Stimulated activated CD8-positive, alpha-beta memory T cell treated with anti-CD3 and anti-CD28 coated beads, Interleukin-2, amount 100 ng/mL, for 1 hour (primary cell): ENCODE measurements at places on chromosomes 6 and 20.

GRCh38 chr20:57244221-57244585 is 22.2 kb downstream of the BMP7 start:
- DNase-seq: no peak

DNA sequence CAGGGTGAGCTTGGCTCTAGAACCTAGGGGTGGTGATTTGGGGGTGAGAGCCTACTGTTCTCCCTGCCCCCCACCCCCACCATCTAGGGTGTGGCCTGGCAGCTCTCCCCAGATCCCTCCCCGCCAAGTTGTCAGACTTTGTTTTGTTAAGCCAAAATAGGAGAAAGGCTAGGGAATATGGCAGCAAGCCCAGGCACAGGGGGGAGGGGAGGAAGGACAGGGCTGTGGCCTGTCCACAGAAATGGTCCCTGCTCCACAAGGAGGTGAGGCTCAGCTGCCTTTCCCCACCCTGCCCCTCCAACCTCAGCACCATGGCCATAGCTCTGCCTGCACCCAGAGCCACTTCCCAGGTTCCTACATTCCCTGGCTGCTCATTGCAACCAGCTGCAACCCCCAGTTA is 17.2 kb downstream of the SCUBE3 start:
- no peak for DNase-seq

DNA sequence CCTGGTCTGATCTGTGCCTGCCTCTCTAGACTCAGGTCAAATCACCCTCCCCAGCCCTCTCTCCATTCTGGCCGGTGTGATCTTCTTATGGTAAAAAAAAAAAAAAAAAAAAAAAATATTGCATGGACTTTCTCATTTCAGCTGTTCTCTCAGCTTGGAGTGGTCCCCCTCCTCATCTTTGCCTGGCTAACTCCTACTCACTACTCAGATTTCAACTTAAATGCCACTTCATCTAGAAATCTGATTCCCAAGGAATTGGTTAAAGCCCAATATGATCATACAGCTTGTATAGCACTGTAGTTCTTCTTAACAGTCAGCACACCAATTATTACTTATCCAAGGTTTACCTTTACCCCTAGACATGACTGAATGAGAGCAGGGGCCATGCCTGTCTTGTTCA is 105.9 kb upstream of the CARMIL1 start:
- DNase-seq: no peak

DNA sequence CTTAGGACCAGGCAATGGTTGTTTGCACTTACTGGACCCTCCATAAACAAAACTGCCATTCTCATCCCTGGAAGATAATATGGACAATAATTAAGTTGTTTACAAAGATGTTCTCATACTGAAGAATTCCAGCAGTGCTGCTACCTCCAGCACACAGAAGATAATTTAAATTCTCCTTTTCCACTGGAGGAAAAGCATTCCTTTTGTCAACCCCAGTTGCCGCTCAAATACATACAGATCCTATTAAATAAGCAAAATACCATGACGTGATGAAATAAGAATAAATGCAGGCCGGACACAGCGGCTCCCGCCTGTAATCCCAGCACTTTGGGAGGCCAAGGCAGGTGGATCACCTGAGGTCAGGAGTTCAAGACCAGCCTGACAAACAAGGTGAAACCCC is 54.5 kb upstream of the IPCEF1 start:
- no peak for DNase-seq

DNA sequence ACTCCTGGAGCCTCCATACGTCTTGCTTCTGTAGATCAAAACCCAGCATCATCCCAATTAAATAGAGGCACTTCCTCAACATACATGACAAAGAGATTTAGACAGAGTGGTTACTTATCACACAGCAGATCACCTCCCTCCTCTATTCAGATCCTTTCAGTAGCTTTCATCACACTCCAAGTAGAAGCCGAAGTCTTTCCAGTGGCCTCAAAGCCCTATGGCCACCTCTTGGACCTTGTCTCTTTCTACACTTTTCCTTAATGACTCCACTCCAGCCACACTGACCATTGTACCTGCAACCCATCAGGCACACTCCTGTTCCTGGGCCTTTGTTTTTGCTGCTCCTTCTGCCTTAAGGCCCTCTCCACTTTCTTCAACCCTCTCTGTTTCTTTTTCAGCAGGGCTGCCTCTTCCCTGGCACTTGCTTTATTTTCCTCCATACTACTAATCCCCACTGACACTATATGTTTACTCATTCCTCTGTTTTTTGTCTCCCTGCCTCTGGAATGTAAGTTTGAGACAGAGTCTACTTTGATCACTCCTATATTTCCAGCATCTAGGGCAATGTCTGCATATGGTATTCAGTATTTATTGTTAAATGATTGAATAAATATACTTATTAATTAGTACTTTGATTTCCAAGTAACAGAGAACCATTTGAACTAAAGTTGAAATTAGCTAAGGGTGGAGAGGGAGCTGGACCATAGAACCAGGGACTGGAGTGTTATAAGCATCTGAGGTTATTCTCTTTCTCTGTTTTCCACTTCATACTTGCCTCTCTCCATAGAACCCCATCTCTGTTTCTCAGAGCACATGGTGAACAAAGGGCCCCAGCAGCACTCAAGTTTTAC is 43.4 kb upstream of the TRAM2 start:
- DNase-seq: no peak

DNA sequence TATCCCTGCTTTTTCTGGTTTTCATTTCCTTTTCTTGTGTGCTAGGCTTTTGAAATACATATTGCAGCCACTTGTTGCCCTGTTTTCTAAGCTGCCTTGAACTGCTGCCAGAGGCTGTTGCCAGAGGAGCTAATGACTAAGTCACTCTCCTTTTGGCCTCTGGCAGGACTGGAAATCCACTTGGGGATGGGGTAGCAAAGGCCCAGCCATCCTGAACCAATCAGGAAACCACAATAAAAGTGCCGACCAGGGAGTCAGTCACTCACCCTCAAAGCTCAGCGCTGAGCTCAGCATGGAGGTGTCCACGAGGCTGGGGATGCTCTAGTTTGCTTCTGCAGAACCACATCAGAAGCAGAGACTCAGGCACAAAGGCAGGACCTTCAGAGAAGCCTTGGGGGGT is 813.0 kb downstream of the DHX35 start:
- no peak for DNase-seq

DNA sequence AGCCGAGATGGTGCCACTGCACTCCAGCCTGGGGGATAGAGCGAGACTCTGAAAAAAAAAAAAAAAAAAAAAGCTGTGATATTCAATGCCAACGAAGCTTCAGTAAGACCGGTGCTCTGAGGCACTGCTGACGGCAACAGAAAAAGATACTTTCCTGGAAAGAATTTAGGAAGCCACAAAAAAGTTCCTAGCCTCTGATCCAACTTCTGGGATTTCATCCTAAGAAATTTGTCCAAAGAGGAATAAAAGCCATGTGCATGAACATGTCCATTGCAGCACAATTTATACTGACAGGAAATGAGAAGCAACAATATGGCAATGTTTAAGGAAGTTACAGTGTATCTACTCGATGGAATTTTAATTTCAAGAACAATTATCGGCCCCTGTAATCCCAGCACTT is 24.5 kb upstream of the CARMIL1 start:
- DNase-seq: no peak

GRCh38 chr6:47402081-47402480 is 75.5 kb upstream of the CD2AP start:
- DNase-seq: no peak

GRCh38 chr6:31614684-31615578 is at the start of gene AIF1:
Gene AIF1 (plus strand): TSS chr6:31615234. CDS start chr6:31615330, 96 bp downstream.
- DNase-seq: no peak

- DNase-seq: no peak
These were observed 4.4 kb upstream of the SYNJ2 start for GRCh38 chr6:157977176-157977804.

- DNase-seq: no peak
These were observed 150.8 kb downstream of the PRL start for GRCh38 chr6:22145823-22146677.

DNA sequence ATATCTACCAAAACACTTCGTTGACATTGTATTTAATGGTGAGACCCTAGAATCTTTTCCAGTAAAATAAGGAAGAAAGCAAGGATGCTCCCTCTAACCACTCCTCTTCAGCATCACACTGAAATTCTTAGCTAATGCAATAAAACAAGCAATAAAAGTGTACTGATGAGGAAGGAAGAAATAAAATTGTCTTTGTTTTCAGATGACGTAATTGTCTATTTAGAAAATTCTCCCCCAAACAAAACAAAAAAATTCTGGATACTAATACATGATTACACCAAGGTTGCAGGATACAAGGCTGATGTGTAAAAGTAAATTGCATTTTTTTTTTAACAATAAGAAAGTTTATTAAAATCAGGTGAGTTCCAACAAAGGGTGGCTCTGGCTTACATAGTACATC is 205.0 kb upstream of the SSTR4 start:
- no peak for DNase-seq

DNA sequence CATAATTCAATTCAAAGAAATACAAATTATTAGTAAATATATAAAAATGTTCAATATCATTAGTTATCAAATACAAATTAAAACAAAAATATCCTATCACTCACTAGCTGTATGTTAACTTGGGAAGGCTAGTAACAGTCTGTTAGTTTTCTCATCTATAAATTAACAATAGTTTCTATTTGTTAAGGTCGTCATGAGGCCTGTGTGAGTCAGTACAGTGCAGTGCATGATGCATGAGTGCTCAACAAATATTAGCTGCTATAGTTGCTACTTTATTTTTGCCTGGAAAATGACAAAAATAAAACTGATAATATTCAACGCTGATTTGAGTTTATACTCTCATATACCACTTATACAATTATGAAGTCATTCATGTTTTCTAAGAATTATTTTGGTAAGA is 401.6 kb upstream of the RUNX2 start:
- DNase-seq: no peak

- DNase-seq: no peak
These were observed 995.1 kb downstream of the KIF16B start for GRCh38 chr20:15578113-15578512.

GRCh38 chr6:168035098-168035660 is 37.7 kb downstream of the KIF25 start:
- no peak for DNase-seq

GRCh38 chr6:148915810-148916209 is 169.0 kb downstream of the UST start:
- no peak for DNase-seq

DNA sequence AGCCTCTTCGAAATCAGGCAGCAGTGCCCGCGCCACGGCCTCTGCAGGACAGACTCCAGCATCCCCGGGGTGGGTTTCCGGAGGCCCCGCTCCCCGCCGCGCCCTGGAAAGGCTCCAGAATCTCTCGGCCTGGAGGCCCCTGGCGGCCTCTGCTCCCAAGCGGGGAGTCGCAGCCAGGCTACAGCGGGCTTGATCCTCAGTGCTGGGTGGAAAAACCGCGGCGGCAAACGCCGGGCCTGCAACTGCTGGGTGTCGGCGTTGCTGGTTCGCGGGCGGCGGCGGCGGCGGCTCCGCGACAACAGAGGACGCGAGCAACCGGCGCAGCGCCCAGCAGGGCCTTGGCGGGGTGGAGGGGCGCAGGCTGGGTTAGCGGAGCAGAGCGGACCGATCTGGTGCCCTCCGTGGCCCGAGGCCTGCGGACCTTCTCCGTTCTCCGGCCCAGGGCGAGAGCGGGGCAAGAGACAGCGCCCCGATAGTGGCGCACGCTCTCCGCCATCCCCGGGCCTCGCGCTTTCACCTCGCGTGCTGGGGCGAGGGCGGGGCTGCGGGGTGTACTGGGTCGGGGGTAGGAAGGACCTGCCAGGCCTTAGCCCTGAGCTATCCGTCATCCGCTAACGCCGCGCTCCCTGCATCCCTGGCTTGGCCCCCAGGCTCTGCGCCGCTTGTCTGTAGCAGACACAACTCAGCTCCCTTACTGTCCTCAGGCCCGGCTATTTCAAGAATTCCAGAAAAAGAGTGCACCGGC is 3.4 kb upstream of the ZNF292 start:
- peak; percentile 20 for DNase-seq

- no peak for DNase-seq
These were observed 39.5 kb downstream of the FAM110A start for GRCh38 chr20:872855-873520.

DNA sequence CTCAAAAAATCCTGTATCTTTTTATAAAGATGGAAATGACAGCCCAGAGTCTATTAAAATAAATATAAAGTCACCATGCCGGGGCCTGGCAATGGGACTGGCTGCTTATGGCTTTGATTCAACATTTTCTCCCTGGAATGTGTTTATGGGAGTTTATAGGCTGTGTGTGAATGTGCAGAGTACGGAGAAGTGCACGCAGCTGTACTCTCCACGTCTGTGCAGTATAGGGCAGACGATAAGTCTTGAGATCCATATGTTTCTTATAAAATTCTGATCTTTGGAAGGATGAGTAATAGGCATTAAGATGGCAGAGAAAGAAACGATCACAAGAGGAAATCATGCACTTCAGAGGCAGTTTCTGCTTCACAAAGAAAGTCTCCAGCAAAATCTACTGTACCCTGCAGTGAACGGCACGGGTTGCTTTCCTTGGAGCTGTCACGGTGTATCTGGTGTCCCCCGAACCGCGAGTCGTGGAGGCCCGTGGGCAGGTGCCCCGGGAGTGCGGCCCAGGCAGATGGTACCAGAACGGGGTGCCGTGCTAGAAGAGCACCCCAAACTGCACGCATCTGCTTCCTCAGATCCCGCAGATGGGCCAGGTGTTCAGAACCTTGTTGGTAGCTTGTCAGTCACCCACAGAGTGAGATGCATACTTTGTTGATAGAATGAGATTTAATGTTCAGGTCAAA is 382.5 kb downstream of the TAF4 start:
- DNase-seq: no peak

GRCh38 chr6:166638573-166638964 is 11.5 kb upstream of the RPS6KA2 start:
- no peak for DNase-seq

GRCh38 chr6:136037876-136038460 is 186.5 kb downstream of the PDE7B start:
- DNase-seq: no peak

GRCh38 chr6:126880964-126881363 is 237.5 kb upstream of the RSPO3 start:
- DNase-seq: no peak

- no peak for DNase-seq
These were observed 387.5 kb downstream of the HACE1 start for GRCh38 chr6:104472021-104472901.

DNA sequence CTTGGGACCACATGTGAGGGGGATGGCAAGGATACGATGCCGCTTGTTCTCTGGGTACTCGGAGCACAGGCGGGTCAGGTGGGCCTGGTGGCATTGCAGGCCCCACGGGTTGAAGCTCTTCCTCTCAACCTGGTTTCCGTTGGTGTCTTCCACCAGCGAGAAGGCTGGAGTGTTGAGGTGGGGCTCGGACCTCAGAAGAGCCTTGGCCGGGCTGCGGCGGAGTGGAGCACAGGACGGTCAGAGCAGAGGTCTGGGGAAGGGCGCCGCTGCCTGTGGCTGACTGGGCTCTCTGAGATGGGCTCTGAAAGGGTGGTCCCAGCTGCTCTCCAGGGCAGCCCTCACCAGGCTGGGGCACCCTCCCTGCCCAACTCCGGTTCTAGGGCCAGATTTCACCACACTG is 15.2 kb upstream of the UQCC2 start:
- no peak for DNase-seq

- DNase-seq: no peak
These were observed 86.2 kb downstream of the RIPOR3 start for GRCh38 chr20:50605136-50605535.

GRCh38 chr20:53943522-53944291 is 126.7 kb downstream of the BCAS1 start:
- DNase-seq: no peak
